ENCODE measurements at places on chromosomes 3 and 15. TPM values are rescaled to one million over a fixed set of nuclear protein-coding genes. Genes with fewer than 3 reads are reported as not detected.

- no peak for DNase-seq
These were observed 87.2 kb upstream of the XCR1 start for GRCh38 chr3:46114323-46114988.

- DNase-seq = no peak
These were observed 15.1 kb downstream of the CALML4 start for GRCh38 chr15:68190048-68190447.

DNA sequence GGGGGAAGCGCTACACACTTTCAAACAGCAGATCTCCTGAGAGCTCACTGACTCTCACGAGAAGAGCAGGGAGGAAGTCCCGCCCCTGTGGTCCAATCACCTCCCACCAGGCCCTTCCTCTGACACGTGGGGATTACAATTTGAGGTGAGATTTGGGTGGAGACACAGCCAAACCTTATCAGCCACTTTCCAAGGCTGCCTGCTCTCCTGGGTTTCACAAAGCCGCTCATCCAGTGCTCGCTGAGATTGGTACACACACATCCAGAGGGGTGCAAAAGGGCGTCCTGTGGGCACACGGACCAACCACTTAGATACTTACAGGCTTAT lies 23.1 kb downstream of the XXYLT1 start:
- DNase-seq = no peak

Gene SPESP1
- 2.9 TPM for total RNA-seq

Gene SCG5
- 9.0 TPM for total RNA-seq

Gene RAB27A
- total RNA-seq = 7.2 TPM

DNA sequence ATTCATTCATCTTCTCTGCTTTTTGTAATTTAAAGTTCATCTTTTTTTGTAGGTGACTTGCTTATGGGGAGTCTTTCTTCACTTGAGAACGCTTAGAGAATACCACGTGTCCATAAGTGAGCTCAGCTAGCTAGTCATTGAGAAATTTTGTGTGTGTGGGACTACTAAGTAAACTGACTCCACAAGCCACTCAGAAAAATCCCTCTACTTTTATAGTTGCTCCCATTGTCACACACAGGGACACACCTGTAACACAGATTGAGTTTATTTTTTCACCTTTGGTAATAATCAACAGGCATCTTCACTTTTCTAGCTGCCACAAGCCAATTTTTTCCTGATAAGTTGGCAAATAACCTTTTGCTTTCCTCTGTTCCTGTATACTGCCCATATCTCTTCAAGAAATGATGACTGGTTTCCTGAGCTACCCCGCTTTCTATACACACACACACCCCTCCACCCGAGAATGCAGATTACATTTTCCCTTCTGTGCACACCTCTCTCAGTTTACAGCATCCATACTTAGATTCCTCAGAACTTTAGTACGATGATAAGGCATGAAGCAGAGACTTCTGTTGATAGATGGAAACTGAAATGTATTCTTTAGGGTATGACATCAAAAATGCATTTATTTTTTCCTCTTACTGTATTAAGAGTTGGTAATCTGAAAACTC lies 4.6 kb downstream of the TSC22D2 start:
- DNase-seq = peak; percentile 84

Gene IL17RB
- total RNA-seq = 0.29 TPM

Gene DHX30
- total RNA-seq = 56.6 TPM

Gene CFAP91
- total RNA-seq = 0.59 TPM

Gene CCR8
- total RNA-seq = not detected

DNA sequence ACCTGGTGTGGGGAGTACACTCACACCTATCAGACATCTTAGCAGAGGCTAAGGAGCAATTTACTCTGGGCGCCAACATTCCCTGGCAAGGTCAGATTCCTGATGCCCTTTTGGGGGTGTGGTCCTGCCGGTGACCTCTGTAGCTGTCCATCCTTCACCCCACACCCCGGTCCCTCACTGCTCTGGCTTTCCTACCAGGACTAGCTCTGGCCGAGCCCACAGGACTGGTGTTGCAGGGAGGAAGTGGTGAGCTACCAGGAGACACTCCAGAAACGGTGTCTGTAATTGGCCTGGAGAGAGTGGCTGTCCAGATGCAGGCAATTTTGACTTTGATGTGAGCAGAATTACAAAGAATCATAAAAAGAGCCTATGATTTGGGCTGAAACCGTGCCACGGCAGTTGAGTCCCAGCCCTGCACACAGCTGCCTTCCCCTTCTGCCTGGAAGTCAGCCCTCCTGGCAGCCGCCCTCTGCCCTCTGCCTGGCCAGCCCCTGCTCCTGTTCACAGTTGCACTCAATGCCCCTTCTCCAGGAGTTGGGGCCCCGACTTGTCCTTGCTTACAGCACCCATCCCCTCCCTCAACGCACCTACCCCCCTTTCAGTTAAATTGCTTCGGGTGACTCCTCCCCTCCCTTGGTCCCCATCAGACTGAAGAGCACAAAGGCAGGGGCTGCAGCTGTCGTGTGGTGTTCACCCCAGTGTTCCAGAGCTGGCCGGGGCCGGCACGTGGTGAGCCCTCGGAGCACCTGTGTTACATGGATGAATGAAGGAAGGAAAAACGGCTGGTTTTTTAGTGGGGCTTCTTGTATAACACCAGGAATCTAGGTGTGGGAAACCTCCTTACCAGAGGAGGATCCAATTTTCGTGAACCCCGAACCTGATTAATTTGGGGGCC lies 80.2 kb upstream of the TPM1 start:
- DNase-seq = no peak

- DNase-seq = no peak
These were observed 362.2 kb downstream of the RBMS3 start for GRCh38 chr3:29643034-29643425.

- no peak for DNase-seq
These were observed 7.8 kb downstream of the ATP6V1A start for GRCh38 chr3:113754494-113755159.

DNA sequence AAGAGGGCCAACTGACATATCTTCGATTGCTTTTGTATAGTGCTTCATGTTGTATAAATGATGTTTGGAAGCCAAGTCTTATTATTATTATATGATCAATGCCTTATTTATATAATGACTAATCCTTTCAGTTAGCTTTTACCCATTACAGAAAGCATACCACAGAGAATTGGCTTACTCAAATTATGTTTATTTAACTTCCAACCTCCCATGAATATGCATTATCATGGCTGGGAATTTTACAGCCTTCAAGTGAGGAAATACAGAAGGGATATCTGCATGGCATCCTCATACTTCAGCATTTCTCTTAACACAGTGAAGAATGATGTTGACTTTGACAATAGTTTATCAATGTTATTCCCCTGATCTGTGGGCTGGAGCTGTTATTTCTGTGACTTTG lies 225.9 kb upstream of the GAP43 start:
- no peak for DNase-seq

- DNase-seq = no peak
These were observed 181.9 kb upstream of the UBE2E1 start for GRCh38 chr3:23623844-23624243.

Gene GRM7
- not detected for total RNA-seq

DNA sequence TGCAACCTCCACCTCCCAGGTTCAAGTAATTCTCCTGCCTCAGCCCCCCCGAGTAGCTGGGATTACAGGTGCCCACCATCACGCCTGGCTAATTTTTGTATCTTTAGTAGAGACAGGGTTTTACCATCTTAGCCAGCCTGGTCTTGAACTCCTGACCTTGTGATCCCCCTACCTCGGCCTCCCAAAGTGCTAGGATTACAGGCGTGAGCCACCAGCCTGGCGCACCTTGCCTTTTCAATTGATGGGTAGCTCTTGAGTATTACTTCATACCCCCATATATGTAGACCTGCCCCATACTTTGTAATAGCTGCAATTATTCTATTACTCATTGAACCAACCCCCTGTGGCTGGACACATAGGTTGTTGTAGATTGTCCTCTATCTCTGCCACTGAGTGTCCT lies 101.3 kb downstream of the LRRK1 start:
- DNase-seq = no peak

Gene C3orf20
- total RNA-seq = under 0.01 TPM

Gene VIPR1
- total RNA-seq = not detected

- DNase-seq = no peak
These were observed 866 bp downstream of the TNIK start for GRCh38 chr3:171459137-171459941.

Gene SEMA6D
- 16.2 TPM for total RNA-seq

Gene EAF2
- total RNA-seq = 1.4 TPM

Gene ALDH1L1
- total RNA-seq = not detected

GRCh38 chr15:101153801-101154656 lies 97.8 kb downstream of the CHSY1 start:
- DNase-seq = no peak
